Ammon's horn (tissue), 1 donor: ENCODE measurements at places on chromosomes 4 and X.

- DNase-seq, result no peak
Observed at GRCh38 chr4:21982087-21982486, 33.5 kb upstream of the KCNIP4 start.

GRCh38 chr4:151766691-151767090 lies 5.9 kb upstream of the GATB start:
- DNase-seq, result no peak

GRCh38 chrX:143298663-143299241 lies 218.5 kb downstream of the SPANXN3 start:
- no peak for DNase-seq

GRCh38 chr4:90122355-90122748 lies 4.8 kb upstream of the CCSER1 start:
- no peak for DNase-seq

GRCh38 chr4:138595171-138595570 lies 353.0 kb upstream of the SLC7A11 start:
- no peak for DNase-seq

GRCh38 chrX:143121477-143121876 lies 95.7 kb downstream of the SPANXN4 start:
- DNase-seq, result no peak

DNA sequence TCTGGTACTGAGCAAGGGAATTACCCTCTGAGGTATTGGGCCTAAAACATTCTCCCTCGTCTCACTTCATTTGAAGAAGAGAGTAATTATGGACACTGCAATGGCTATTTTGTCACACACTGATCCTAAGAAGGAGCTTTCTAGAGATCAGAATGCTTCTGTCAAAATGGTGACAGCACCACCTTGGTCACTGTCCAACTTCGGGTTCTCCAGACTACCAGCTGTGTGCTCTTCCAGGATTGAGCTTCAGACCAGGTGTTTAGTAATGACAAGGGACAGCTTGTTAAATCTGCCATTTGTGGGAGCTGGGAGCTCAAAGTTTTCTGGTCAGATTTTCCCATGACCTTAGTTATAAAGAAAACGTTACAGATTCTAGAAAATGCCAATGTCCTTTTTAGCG lies 105.4 kb downstream of the POLA1 start:
- no peak for DNase-seq

DNA sequence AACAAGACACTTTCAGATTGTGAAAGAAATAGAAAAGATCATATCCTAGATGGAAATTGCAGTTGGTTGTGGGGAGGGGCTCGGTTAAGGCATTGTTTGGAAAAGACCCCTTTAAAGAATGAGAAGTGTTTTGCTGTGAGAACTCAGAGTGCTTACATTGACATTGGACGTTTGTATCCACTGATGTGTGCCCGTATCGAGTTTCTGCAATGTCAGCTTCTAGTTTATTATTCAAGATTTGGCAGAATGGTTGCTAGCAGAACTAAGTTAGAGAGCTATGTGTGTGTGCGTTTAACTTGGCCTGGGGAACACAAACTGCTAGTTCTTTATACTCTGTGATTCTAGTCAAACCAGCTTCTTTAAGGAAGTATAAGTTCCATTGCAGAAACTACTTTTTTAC lies 2702.5 kb downstream of the PCDH7 start:
- no peak for DNase-seq

DNA sequence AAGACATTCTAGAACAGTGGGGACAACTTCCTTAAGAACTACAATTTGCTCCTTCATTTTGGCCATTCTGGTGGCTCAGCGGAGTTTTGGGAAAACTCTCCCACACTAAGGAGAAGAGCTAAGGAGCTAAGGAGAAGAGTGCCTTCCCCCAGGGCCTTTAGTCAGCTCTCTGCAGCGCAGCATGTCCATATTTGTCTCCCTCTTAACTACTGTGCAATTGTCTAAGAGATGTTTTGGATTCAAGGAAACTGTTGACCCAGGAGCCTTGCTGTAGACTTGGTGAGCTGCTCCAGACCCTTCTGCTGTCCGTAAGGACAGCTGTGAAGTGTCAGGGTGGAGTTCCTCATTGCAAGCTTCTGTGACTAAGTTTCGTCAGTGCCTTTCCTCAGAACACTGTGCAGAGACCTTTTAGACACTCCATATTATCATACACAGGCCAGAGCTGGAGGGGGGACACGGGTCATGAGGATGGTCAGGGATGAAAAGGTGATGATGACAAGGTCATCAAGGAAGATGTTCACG lies 179.0 kb downstream of the NHS start:
- DNase-seq, result no peak

GRCh38 chrX:44829832-44830231 lies 14.0 kb upstream of the DUSP21 start:
- no peak for DNase-seq

DNA sequence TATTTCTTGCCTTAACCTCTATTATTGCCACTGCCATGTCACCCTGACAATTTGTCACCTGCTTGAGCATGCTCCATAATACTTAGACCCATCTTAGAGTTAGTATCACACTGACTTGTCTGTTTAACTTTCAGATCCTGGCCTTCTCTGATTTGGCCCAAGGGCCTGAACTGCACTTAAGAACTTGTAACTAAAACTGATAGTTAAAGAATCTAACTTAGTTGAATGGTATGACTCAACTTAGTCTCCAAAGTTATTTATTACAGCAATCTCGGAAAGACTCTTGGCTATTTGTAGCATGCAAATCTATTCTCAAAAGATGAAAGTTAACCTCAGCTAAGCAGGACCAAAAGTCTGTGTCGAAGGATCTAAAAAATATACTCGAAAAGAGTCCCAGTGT lies 72.3 kb downstream of the IGSF1 start:
- DNase-seq, result no peak

DNA sequence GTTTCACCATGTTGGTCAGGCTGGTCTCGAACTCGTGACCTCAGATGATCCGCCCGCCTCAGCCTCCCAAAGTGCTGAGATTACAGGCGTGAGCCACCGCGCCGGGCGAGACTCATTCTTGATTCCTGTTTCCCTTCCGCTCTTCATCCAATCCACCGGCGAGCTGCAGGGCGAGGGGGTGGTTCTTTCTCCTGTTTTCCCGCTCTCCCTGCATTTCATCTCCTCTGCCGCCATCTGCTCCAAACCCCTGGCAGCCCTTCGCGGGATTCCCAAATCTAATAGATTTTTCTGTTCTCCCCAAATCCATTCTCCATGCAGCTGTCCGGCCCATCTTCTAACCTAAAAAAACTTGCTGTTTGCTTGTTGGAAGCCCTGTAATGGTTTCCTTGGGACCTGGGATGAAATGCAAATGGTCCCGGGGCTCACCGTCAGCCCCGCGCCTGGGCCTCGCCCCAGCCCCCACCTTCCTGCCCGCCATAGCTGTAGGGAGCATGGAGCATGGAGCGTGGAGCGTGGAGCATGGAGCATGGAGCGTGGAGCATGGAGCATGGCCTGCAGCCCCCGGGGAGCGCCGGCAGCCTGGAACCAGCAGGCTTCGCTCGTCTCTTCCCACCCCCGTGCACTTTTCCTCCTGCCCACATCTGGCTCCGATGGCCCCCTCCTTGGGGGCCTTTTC lies 1.1 kb downstream of the ZFP42 start:
- no peak for DNase-seq
